ENCODE measurements at places on chromosomes 11 and 22. TPM values are rescaled to one million over a fixed set of nuclear protein-coding genes. Genes with fewer than 3 reads are reported as not detected.

DNA sequence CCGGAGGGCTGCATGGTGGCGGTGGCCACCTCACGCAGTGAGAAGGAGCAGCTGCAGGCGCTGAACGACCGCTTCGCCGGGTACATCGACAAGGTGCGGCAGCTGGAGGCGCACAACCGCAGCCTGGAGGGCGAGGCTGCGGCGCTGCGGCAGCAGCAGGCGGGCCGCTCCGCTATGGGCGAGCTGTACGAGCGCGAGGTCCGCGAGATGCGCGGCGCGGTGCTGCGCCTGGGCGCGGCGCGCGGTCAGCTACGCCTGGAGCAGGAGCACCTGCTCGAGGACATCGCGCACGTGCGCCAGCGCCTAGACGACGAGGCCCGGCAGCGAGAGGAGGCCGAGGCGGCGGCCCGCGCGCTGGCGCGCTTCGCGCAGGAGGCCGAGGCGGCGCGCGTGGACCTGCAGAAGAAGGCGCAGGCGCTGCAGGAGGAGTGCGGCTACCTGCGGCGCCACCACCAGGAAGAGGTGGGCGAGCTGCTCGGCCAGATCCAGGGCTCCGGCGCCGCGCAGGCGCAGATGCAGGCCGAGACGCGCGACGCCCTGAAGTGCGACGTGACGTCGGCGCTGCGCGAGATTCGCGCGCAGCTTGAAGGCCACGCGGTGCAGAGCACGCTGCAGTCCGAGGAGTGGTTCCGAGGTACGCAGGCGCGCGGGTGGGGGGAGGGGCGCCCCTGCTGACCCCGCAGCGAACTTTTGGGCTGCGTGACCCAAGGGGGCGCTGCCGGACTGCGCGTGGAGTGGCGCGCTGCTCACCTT, 670 bp downstream of the NEFH start:
- peak overlapping the region; percentile 5 for H3K4me3 ChIP-seq
- no peaks in the 10 kb centered on the region for H3K36me3 ChIP-seq
- H3K27me3 ChIP-seq, result peaks cover 14% of the 10 kb centered on the region

GRCh38 chr11:73382747-73383146, 6.5 kb downstream of the RELT start:
- no peaks in the 10 kb centered on the region for H3K27me3 ChIP-seq
- no peak for DNase-seq
- H3K4me1 ChIP-seq, result peaks cover 54% of the 10 kb centered on the region
- H3K36me3 ChIP-seq, result no peaks in the 10 kb centered on the region

Gene CLNS1A
- 67.0 TPM for total RNA-seq

- no peak for DNase-seq
- no peak overlapping the region for H3K4me3 ChIP-seq
- H3K27ac ChIP-seq, result peak overlapping the region; percentile 15
- H3K36me3 ChIP-seq, result no peaks in the 10 kb centered on the region
Observed at GRCh38 chr22:37731804-37732471, 35.1 kb downstream of the TRIOBP start.

DNA sequence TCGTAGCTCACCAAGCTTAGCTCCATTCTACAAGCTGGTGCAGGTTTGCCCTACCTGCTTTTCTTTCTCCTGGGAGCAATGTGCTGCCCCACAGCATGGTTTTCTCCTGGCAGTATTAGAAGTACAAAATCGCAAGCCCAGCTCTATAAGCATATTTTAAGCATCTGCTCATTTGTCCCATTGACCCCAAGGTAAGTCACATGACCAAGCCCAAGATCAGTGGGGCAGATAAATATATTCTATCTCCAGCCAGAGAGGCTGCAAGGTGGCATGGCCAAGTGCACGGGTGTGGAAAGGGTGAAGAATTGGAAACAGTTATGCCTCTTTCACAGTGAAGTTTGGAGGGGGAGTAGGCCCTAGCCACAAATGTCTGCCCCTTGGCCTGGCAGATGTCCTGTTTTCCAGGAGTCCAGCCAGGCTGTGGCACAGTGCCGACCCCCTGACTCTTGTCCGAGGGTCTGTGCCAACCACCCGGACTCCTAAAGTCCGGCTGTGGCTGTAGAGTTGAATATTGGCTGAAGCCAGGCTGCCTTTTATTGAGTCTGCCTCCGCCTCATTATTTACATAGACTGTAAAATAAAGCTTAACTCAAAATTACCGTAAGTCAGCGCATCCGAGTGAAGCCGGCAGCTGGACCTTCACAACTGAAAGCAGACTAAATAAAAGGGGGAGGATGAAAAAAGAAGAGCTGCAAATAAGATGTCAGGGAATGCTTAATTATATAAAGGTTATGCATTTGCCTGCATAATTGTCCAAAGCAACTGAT, 165.7 kb downstream of the COMMD9 start:
- H3K27ac ChIP-seq, result no peak overlapping the region
- DNase-seq, result no peak
- H3K36me3 ChIP-seq, result no peaks in the 10 kb centered on the region
- H3K27me3 ChIP-seq, result no peaks in the 10 kb centered on the region
